ENCODE measurements at places on chromosomes 2 and 18.

GRCh38 chr18:25373432-25374179, 21.6 kb upstream of the ZNF521 start:
- DNase-seq = no peak

- no peak for DNase-seq
Measured at GRCh38 chr2:190877436-190877835, 3.2 kb upstream of the GLS start.

DNA sequence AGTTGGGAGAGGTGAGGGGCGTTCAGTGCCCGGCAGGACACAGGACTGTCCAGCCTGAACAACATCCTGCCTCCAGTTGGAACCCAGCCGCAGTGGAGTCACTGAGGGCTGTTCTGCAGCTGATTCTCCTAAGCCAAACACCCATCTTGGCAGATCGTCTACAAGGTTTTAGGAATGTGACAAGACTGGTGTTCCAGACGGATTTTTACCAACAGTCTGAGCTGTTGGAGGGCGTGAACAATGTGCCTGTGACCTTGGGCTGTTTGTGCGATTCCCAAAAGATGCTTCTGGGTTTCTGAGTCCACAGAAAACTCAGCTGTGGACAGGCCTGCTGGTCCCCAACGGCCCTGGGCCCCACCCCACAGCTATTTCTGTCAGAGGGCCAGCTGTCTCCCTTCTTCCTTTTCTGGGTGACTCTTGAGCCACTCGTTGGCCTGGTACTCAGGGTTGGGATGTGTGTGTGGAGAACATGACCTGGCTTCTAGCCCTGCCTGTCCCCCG, 5.7 kb downstream of the LRRFIP1 start:
- DNase-seq = no peak

DNA sequence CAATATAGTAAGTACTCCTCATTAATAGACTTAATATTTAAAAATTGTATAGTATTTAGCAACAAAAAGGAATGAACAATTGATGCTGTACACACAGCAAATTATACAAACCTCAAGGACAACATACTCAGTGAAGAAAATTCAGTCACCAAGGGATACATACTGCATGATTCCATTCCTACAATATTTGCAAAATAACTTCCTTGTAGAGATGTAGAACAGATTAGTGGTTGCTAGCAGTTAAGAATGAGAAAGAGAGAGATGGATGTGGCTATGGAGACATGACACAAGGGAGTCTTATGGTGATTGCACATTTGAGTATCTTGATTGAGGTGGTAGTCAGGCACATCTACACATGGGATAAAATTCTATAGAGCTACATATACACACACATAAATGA, 26.0 kb downstream of the COL3A1 start:
- DNase-seq = no peak

- DNase-seq = no peak
Measured at GRCh38 chr2:73937899-73938298, 11.2 kb downstream of the DGUOK start.

DNA sequence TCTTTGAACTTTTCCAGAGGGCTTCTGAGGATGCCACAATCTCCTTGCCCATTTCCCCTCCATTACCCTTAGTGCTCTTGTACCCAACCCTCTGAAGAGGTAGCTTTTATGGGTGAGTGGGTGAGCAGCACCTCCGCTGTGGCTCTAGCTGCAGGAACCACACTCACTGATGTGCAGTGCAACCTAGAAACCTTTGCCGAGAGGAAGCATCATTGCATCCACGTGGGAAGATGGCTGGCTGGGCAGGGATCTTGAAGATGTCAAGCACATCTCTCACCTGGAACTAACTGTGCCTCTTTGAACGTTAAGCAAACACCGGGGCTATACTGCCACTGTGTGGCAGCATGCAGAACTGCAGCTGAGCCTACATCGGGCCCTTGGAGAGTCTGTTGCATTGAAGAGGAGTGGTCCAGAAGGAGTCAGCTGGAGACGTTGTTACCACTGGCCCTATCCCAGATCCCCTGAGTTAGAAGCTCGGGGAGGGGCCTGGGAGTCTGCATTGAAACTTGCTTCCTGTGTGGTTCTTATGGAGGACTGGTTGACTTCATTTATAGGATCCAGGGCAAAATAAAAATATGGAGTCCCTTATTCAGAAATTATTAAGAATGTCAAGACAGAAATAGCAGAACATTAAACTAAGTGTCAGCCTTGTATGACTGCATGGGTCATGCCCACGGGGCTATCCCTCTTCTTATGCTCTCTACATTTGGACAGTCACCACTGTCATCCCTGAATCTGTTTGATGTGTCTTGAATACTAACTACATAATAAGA, 28.7 kb downstream of the IGFBP5 start:
- DNase-seq = no peak

DNA sequence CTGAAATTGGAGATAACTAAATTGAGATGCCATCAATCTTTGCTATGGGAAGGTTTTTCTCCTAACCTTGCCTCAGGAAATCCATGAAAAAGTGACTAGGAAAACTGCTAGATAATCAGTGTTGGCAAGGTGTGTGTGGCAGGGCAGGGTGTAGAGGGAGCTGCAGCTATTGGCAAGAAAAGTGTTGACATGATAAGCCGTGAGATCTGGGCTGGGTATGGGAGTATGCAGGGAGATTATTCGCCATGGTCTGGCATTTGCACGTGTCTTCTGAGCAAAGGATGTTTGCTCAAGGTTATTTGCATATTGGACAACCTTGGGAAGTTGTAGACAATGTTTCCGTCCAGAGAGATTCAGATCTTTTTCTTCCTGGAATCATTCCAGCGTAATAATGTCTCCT, 74.7 kb downstream of the SERPINB8 start:
- DNase-seq = no peak

DNA sequence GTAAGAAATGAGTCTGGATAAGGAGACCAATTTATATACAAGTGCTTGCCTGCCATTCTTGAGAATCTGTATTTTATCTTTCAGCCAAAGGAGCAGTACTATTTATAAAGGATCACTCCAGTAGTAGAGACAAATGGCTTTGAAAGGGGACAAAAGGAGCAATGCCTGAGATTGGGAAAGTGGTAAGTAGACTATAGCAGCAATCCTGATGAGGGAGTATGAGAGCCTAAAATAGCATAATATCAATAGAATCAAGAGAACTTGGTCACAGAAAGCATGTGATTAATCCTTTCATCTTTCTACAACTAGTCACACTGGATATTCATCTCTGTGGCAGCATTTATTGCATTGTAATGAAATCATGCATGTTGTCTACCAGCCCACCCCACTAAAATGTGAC, 20.2 kb downstream of the NRXN1 start:
- no peak for DNase-seq

GRCh38 chr2:241201445-241202267, 13.2 kb downstream of the ANO7 start:
- DNase-seq = no peak

DNA sequence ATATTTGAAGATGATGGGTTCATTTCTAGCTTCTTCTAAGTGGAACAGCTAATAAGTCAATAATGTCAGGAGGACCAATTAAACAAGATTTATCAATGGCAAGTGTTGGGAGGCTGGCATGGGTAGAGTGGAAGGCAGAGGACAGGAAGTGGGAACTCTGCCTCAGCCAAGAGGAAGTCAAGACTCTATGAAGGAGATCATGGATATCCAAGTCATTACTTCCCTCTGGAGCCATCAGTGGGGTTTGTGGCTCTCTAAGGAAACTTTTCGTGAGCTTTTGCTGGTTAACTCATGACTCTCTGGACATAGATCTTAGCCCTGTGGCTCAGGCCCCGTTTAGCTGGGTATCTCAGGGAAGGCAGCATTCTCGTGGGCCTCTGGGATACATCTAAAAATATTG, 410.4 kb upstream of the ID2 start:
- DNase-seq = no peak

DNA sequence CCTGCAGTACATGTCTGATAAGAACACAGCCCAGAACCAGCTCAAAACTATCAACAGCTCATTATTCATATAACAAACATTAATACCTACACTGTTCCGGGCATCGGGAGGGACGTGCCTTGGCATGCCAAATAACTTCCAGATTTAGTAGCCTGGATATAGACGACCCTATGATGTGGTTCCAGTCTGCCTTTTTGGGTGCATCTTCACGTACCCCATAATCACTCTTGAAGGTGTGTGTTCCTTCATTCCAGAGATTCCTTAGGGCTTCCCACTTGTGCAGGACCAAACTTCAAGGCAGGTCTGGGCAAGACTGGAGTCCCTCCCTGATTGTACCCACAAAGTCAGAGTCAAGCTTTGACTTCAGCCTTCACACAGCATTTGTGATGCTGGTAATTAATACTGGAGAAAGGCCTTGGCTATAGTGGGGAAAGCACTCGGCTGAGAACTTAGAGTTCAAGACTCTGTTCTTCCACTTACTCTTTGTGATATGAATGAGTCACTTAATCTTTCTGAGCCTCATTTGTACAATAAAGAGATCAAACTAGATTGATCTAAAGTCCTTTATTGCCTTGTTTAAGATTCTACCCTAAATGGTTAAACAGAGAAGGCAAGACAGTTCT, 27.7 kb upstream of the SPATS2L start:
- no peak for DNase-seq

GRCh38 chr2:109381327-109381820, 232.4 kb downstream of the SEPTIN10 start:
- no peak for DNase-seq

- DNase-seq = no peak
Measured at GRCh38 chr18:59884351-59884750, 15.4 kb upstream of the PMAIP1 start.

DNA sequence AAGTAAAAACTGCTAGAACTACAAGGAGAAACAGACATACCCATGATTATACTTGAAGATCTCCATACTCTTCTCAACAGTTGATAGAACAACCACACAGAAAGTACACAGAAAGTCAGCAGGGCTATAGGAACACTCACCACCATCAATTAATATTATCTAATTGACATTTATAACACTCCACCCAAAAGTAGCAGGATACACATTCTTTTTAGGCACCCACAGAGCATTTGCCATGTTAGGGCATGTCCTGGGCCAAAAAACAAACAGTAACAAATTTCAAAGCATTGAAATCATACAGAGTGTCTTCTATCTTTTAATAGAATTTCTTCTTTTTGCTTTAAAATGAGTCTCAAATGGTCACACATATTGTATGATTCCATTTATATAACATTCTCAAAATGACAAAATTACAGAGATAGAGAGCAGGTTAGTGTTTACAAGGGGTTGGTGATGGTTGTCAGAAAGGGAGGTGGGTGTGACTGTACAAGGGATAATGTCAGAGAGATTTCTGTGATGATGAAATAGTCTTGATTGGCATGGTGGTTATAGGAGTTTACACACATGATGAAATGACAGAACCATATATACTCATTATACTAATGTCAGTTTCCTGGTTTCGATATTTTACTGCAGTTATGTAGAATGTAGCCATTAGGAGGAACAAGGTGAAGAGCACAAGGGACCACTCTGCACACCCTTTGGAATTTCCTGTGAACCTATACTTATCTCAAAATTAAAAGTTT, 82.8 kb downstream of the NCK2 start:
- no peak for DNase-seq

GRCh38 chr2:71611247-71611646, 157.9 kb downstream of the DYSF start:
- DNase-seq = no peak

GRCh38 chr2:190450363-190450762, 42.2 kb downstream of the MFSD6 start:
- no peak for DNase-seq

GRCh38 chr2:202635428-202636212, 851 bp downstream of the FAM117B start:
- no peak for DNase-seq

GRCh38 chr2:162092008-162092390, 18.0 kb upstream of the DPP4 start:
- DNase-seq = no peak

- DNase-seq = no peak
Measured at GRCh38 chr2:123609077-123609476, 416.0 kb upstream of the CNTNAP5 start.

Measured in BJ (cell line).